ENCODE measurements at places on chromosomes 12 and 14.
A peak's percentile ranks its signal among the peaks of the same experiment; 100 is the strongest.

GRCh38 chr14:21025371-21026273, 761 bp upstream of the NDRG2 start:
- no peak for DNase-seq

GRCh38 chr12:817941-818600, 65.7 kb downstream of the WNK1 start:
- no peak for DNase-seq

- DNase-seq = peak; percentile 8
Measured at GRCh38 chr12:4421590-4422031, 24.0 kb downstream of the FGF6 start.

DNA sequence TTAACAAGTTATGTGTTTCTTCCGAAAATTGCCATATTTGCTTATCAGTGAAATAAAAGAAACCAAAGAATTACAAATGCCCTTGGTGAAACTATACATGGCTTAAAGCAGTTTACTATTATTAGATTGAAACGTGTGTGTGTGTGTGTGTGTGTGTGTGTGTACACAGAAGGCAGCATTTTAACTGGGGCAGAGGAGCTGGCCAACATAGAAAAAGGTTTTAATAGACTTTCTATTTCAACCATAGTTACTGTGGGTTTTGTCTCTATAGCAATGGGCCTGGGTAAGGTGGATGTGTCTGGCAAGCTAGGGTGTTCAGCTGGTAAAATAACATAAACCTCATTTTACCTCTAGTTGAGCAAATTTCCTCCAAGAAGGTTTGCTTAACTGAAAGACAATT, 6.5 kb downstream of the PRICKLE1 start:
- DNase-seq = no peak

- DNase-seq = no peak
Measured at GRCh38 chr12:10388624-10389413, 1.0 kb downstream of the KLRK1 start.

- DNase-seq = peak; percentile 50
Measured at GRCh38 chr14:36070031-36070719, 106.3 kb downstream of the PTCSC3 start.

DNA sequence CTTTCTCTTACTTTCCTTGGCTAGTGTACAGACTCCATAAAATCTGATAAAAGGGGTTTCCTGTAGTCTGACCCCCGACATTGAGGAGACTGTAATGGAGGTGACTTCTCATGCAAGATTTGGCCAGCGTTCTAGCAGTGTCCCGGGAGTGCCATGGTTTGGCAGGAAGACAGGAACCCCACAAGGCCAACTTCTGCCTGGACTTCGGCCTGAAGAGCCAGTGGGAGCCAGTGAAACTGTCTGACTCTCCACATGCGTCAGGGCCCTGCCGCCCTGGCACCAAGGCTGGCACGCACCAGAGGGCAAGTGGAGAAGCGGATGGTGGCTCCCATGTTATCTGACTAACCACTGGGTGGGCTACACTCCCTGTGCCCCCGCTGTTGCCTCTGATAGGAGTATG, 70.5 kb downstream of the TMEM260 start:
- DNase-seq = no peak

All from LNCaP clone FGC (cell line).